ENCODE measurements at places on chromosomes 6 and 20. TPM values are rescaled to one million over a fixed set of nuclear protein-coding genes. Genes with fewer than 3 reads are reported as not detected.

GLP1R gene
- not detected for polyA plus RNA-seq

DNAH8 gene
- not detected for polyA plus RNA-seq

ARFGAP1 gene
- polyA plus RNA-seq, result 11.2 TPM

CFB gene
- polyA plus RNA-seq, result 3,144 TPM

ZBTB46 gene
- polyA plus RNA-seq, result 1.2 TPM

C6orf58 gene
- polyA plus RNA-seq, result not detected

RBM39 gene
- polyA plus RNA-seq, result 57.2 TPM

LRFN2 gene
- 0.01 TPM for polyA plus RNA-seq

CALHM5 gene
- 0.44 TPM for polyA plus RNA-seq

TMEM30A gene
- polyA plus RNA-seq, result 36.3 TPM

STMND1 gene
- 0.05 TPM for polyA plus RNA-seq

C20orf204 gene
- 0.07 TPM for polyA plus RNA-seq

ANGPT4 gene
- polyA plus RNA-seq, result 0.13 TPM

HS3ST5 gene
- not detected for polyA plus RNA-seq

CST7 gene
- polyA plus RNA-seq, result 1.5 TPM

XKR7 gene
- not detected for polyA plus RNA-seq

TRIM40 gene
- not detected for polyA plus RNA-seq

METTL24 gene
- polyA plus RNA-seq, result 0.23 TPM

MRAP2 gene
- polyA plus RNA-seq, result 0.05 TPM

MTFR2 gene
- polyA plus RNA-seq, result 0.11 TPM

IL20RA gene
- polyA plus RNA-seq, result 0.65 TPM

GNAS-AS1 gene
- polyA plus RNA-seq, result 0.09 TPM

RIPOR2 gene
- polyA plus RNA-seq, result 2.3 TPM

RSPH4A gene
- 0.06 TPM for polyA plus RNA-seq

CRIP3 gene
- polyA plus RNA-seq, result 9.5 TPM

NR2E1 gene
- not detected for polyA plus RNA-seq

ARMH2 gene
- not detected for polyA plus RNA-seq

SMPDL3A gene
- 61.4 TPM for polyA plus RNA-seq

PDCD2 gene
- 28.3 TPM for polyA plus RNA-seq

PTCRA gene
- polyA plus RNA-seq, result 0.63 TPM

NRSN1 gene
- polyA plus RNA-seq, result not detected

GSTA3 gene
- polyA plus RNA-seq, result not detected

MAP7 gene
- 8.4 TPM for polyA plus RNA-seq

ESF1 gene
- polyA plus RNA-seq, result 7.3 TPM

KIAA1755 gene
- polyA plus RNA-seq, result 0.29 TPM

LIN28B gene
- not detected for polyA plus RNA-seq

TMC2 gene
- not detected for polyA plus RNA-seq

CLPSL2 gene
- not detected for polyA plus RNA-seq

SCRT2 gene
- not detected for polyA plus RNA-seq

FABP7 gene
- polyA plus RNA-seq, result not detected

GRM1 gene
- polyA plus RNA-seq, result not detected

SOX18 gene
- 1.1 TPM for polyA plus RNA-seq

EYS gene
- 0.63 TPM for polyA plus RNA-seq

Measured in liver (tissue), 10 donors.